Anterior cingulate cortex (tissue), 58 donors: ENCODE measurements at places on chromosomes 4 and X.
A peak's percentile ranks its signal among the peaks of the same experiment; 100 is the strongest.

GRCh38 chrX:55663584-55663983, 40.4 kb downstream of the FOXR2 start:
- DNase-seq, result no peak

GRCh38 chr4:33091961-33092360, 2371.8 kb downstream of the PCDH7 start:
- no peak for DNase-seq

DNA sequence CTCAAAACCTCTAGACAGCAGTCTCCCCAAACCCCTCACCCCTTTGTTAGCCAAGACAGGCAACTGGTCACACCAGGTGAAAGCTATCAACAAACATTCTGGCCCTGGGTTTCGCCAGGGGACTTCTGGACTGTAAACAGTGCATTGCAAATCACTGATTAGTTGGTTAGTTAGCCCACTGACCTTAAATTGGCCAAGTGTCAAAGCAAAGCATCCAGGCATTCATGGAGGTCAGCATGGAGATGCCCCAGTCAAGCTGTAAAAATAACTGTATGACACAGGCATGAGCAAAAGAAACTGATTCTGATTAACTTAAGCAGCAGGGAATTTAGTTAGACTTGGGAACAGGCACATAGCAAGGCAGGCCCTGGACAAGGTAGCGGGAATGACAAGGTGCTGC, 156.0 kb upstream of the TTC29 start:
- DNase-seq, result no peak

DNA sequence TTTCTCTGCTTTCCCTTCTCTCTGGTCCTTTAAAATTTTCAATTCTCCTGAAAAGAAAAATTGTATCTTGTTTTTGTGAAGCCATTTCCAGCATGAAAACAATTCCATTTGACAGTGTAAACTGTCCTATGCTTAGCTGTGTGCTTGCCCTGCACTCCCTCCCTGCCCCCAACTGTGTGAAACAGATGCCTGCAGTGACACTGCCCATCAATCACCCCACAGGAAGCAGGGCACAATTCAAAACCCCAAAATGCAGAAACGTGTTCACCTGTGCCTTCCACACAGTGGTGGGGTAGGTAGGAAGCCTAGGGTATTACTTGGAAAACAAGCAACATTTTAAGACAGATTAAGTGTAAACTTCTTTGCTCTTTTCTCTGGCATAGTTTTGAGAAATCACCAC, 6.2 kb upstream of the FHDC1 start:
- no peak for DNase-seq

GRCh38 chr4:123517971-123518370, 121.4 kb downstream of the SPRY1 start:
- no peak for DNase-seq

DNA sequence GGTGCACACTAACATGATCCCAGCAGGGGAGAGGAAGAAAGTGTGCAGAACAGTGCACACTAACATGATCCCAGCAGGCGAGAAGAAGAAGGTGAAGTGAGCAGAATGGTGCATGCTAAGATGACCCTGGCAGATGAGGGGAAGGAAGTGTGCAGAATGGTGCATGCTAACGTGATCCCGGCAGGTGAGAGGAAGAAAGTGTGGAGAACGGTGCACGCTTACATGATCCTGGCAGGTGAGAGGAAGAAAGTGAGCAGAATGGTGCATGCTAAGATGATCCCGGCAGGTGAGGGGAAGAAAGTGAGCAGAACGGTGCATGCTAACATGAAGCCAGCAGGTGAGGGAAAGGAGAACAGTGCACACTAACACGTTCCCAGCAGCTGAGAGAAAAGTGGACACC, 83.7 kb downstream of the ACOX3 start:
- no peak for DNase-seq

GRCh38 chr4:137800861-137801260, 268.6 kb upstream of the PCDH18 start:
- DNase-seq, result no peak

GRCh38 chr4:106039796-106040195, 144.5 kb downstream of the NPNT start:
- DNase-seq, result no peak

DNA sequence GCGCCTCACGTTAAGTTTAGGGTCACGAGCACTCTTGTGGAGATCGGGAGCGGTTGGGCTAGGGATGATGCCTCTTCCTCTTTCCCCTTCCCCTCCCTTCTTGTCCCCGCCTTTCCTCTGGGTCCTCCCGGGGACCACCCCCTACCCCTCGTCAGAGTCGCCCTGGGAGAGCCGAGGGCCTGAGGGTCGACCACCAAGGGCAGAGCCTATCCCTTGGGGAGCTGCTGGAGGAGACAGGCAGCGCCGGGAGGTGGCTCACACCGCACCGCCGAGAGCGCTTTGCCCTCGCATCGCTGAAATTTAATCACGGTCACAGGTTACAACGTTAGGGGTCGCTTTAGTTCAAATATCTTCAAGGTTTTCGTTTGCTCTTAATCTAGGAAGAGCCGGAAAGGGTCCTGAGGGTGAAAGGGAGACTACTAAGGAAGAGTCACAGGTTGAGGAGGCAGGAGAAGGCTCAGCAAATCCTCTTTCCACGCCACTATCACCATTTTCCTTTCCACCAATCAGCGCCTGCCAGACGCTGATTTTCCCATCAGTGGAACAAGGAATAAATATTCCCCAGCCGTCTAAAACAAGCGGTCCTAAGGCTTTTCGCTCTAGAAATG, 528 bp upstream of the SNCA start:
- DNase-seq, result peak; percentile 13

DNA sequence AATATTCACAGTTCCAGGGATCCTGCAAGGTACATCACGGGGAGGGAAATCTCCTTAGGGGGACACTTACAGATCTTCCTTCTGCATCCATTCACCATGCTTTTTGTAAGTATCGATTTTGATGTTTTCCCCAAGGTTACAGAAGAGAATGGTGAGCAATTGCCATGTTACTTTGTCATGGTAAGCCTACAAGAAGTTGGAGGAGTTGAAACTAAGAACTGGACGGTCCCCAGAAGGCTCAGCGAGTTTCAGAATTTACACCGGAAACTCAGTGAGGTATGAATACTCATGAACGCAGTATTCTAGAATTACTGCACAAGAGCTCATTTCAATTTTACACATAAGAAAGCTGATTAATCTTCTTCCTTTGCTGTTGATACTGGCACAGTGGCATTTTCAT, 53.9 kb downstream of the LRP2BP start:
- DNase-seq, result no peak

DNA sequence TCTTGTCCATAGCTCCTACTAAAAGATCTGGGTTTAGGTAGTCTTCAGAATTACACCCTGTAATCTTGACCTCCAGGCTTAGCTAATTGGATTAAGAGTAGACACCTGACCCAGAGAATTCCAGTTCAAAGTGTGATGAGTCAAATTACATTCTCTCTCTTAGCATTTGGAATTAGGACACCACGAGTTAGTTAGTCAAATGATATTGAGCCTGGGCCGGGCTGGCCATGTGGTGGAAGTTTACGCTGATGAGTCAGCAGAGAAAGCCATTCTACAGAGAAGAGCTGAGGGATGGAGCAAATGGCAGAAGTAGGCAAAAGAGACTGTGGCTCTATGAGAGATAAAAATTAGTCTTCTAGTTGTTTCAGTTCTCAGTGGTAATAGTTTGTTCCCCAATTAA, 31.1 kb downstream of the CEP44 start:
- no peak for DNase-seq

GRCh38 chrX:5726224-5726623, 502.4 kb downstream of the NLGN4X start:
- no peak for DNase-seq

DNA sequence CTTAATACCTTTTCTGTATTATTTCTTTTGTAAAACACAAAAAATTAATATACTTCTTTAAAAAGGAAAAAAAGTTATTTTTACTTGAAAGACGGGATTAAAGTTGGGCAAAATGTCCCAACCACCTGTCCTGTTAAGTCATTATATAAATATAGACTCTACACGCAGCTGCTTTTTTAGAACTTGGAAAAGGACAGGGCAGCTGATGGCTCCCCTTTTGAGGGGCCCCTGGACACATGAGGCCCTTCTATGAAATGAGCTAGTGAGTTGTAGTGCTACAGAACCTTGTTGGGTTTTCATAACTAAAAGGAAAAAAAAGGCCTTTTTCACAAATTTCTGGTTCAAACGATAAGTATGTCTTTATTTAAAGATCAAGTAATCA, 600 bp upstream of the BEX2 start:
- DNase-seq, result no peak

DNA sequence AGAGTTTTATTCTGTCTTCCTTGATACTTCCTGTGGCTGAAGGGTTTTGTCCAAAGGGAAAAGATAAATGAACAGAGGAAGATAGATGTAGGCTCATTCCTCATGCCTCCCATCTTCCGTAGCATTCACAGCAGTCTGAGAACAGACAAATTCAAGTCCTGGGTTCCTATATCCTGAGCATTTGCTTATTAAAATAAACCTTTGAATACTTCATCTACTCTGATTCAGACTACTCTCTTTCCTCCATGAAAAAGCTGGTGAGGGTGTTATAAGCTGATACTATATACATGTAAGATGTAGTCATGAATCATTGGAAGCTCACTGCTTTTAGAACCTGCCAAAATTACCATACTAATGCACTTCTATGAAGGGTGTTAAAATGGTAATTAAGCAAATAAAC, 61.2 kb downstream of the GAB1 start:
- no peak for DNase-seq
